Stimulated activated CD4-positive, alpha-beta T cell treated with anti-CD3 and anti-CD28 coated beads, Interleukin-1b, Interleukin-23, amount 100 ng/mL, for 1 hour (primary cell): ENCODE measurements at places on chromosomes 2 and 18.

DNA sequence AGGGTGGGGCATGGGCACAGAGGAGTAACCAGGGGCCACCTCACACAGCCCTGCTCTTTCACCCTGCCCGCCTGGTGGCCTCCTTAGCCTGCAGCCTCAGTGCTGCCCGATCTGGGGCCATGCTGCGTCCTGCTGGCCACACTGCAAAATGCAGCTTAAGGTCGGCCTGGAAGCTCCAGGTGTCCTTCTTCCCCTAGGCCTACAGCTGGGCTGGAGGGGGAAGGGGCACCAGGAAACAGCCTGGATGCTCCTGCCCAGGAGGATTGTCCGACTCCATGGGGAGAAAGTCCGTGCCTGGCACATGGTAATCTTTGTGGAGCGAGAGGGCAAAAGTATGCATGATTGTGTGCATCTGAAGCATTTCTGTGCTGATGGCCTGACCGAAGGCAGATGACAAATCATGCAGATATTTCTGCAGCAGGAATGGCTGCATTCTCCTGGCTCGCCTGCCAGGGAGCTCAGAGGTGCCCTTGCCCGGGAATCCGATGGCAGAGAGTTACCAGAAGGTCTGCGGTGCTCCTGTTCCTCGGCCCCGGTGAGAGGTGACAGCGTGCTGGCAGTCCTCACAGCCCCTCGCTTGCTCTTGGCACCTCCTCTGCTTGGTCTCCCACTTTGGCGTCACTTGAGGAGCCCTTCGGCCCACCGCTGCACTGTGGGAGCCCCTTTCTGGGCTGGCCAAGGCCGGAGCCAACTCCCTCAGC lies 12.8 kb upstream of the ALPP start:
- DNase-seq: no peak

GRCh38 chr18:50170004-50170403 lies 24.9 kb downstream of the MYO5B start:
- no peak for DNase-seq

GRCh38 chr18:78378403-78378802 lies 601.2 kb upstream of the SALL3 start:
- DNase-seq: no peak

- DNase-seq: no peak
Measured at GRCh38 chr18:49855711-49856415, 42.5 kb upstream of the ACAA2 start.

DNA sequence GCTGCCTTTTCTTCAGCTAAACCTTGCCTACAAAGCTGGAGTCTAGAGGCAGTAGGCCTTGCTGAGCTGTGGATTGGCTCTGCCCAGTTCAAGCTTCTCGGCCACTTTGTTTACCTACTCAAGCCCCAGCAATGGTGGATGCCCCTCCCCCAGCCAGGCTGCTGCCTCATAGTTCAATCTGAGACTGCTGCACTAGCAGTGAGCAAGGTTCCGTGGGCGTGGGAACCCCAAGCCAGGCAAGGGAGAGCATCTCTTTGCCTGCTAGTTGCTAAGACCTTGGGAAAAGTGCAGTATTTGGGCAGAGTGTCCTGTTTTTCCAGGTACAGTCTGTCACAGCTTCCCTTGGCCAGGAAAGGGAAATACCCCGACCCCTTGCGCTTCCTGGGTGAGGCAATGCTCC lies 68.9 kb downstream of the VAPA start:
- DNase-seq: no peak

GRCh38 chr2:36477746-36478145 lies 120.2 kb downstream of the FEZ2 start:
- DNase-seq: no peak

DNA sequence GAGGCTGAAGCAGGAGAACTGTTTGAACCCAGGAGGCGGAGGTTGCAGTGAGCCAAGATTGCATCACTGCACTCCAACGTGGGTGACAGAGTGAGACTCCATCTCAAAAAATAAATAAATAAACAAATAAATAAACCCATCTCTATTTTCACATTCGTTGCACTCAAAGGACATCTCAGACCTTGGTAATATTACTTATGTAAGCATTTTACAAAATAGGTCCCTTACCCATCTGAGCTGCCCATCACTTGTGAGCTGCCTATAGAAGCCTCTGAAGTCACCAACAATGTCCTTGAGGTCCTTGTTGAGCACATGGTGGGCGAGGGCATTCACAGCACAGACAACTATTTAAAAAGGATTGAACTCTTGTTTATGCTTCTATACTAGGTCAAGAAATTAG lies 15.4 kb downstream of the ENOSF1 start:
- no peak for DNase-seq

- no peak for DNase-seq
Measured at GRCh38 chr2:239728751-239729150, 296.4 kb downstream of the NDUFA10 start.

DNA sequence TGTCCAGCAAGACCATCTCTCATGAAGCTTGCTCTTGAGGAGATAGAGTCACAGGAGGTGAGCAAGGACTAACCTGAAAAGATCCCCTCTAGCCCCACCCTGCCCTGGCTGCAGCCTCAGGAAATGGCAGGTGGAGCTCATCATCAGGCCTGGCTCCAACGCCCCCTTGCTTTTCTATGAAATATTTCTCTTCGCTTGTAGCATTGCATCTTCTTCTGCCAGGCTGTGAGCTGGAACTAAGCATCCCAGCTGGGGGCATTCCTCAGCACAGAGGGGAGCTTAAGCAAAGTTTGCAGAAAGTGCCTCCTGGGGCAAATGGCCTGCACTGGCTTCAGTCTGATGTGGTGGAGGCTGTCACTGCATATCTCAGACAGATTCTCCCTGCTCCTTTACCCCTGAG lies 90.1 kb upstream of the LGALSL start:
- DNase-seq: no peak

DNA sequence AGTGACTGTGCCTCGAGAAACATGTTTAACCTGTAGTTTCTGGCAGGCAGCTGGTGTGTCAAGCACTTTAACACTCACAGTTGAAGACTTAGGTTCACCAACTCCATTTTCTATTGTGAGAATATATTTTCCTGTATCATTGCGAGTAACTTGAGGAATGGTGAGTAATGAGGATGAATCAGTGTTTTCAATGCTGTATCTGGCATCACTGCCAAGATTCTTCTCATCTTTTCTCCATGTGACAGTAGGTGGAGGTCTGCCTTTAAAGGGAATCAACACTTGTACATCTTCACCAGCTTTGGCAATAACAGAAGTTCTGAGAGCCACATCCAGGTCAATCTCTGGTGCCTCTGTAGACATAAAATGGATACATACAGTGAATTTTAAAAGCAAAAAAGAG lies 72.8 kb downstream of the PLEKHA3 start:
- DNase-seq: no peak

GRCh38 chr2:216536734-216537210 lies 38.1 kb downstream of the RPL37A start:
- DNase-seq: no peak

DNA sequence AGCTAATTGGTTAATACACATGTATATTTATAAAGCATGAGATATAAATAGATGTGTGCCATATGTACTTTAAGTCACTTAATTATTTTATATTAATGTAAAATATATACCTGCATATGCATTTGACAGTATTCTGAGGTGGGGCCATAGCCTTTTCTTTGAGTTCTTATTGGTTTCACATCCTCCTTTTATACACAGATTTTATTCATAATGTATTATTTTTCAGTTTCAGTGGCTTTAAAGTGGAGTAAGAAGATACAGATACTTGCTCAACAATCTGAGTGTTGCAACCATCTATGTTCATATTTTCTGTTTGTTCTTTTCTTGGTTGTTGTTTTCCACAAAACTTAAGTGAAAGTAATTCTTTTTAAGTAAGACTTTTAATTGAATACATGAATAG lies 436.5 kb downstream of the RND3 start:
- DNase-seq: no peak

DNA sequence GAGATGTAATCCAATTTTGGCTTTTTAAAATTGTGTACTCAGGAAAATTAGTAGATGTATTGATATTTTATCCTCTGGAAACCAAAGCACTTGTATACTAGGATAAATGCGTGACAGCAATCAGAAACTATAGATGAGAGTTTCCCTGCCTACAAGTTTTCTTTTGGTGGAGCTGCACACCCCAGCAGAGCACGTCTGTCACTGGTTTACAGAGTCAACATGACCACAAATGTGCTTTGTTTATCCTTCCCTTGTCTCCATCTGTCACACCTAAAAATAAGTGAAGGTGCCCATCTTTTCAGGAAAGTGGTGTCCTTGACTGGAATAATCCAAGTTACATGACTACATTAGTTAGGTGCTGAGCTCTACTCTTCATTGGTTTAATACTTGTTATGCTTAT lies 210.4 kb upstream of the DSEL start:
- no peak for DNase-seq

DNA sequence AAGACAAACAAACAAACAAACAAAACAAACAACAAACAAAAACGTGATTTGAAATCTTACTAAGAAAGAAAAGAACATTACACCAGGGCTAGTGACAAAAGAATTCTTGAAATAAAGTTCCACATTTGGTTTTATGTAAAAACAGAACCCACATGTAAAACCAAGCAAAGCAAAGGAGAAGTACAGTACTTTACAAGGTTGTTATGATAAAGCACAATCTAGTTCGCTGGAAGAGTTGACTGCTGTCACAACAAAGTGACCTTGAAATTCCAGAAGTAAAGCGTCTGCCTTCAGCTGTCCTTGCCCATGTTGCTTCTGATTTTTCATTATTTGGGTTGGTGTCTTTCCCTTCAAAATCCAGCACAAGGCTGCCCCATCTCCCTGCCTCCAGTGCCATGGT lies 94.8 kb upstream of the CYRIA start:
- DNase-seq: no peak

DNA sequence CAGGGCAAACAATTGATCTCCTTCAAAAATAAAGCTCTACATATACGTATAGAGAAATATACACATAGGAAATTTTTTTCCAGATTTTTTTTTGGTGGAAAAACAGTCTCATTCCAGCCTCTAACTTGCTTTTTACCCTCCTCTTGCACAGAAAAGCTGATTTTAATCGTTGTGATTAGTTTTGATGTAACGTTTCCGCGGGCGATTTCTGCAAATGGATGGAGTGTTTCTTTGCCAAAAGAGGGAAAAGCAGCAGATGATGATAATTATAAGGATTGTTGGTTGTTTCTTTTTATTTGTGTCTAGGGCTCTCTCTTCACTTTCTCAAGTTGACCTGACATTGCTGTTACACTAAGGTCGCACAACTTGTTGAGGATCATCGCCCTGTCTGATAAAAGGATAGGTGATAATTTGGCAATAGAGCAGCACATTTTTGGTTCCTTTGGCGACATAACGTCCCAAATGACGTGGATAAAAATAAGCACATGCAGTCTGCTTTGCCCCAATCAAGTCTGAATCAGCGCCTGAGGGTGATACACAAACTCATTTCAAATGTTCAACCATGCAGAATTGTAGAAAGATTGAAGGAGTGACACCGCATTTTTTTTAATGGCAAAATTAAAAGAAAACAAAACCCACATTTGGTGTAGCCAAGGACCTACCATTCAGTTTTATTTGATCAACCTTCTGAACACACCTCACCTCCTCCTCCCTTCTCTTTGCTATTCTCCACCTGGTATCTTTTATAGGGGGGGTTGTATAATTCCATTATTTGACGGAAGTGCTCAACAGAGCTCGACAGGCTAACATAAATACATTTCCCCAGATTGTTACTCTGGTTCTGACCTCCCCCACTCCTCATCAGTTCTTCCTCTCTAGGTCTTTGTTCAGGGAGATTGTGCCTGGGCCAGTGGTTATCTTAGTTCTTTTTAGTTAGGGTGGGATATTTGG lies 109.6 kb upstream of the KCTD1 start:
- DNase-seq: no peak

DNA sequence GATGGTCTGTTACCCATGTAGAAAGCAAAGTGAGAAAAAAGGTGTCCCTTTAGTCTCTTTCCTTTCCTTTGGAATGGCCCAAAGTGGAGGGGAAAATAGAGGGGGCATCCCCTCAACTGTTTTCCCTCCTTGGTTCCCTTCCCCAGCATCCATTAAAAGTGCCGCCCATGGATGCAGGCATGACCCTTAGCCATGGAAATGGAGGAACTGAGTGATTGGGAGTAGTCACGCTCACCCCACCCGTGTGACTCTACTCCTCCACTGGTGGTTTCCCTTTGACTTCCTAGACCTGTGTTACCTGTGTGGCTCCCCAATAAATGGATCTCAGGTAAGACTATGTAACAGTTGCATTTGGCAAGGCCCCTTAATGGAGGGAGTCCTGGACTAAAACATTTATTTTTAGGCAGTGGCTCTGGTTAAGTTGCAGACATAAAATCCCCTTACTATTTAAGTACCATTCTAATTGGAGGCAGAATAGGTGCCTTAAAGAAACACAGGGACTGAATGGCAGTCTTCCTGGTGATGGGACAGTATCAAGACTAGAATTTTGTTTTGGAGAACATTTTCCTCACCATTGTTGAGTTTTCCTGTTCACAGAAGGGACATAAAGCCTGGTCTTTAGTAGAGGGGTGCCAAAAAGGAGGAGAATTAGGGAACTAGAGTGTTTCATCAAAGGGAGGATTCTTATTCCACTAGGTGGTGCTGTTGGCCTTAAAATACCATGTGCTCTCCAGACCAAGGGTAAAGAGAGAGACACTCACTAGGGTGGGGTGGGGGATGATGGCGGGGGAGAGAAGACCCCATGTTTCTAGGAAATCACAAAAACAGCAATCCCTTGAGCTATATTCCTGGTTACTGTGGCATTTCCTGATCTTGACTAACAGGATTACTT lies 25.7 kb upstream of the PLA2R1 start:
- DNase-seq: no peak

GRCh38 chr2:239316562-239317465 lies 84.0 kb downstream of the HDAC4 start:
- no peak for DNase-seq

DNA sequence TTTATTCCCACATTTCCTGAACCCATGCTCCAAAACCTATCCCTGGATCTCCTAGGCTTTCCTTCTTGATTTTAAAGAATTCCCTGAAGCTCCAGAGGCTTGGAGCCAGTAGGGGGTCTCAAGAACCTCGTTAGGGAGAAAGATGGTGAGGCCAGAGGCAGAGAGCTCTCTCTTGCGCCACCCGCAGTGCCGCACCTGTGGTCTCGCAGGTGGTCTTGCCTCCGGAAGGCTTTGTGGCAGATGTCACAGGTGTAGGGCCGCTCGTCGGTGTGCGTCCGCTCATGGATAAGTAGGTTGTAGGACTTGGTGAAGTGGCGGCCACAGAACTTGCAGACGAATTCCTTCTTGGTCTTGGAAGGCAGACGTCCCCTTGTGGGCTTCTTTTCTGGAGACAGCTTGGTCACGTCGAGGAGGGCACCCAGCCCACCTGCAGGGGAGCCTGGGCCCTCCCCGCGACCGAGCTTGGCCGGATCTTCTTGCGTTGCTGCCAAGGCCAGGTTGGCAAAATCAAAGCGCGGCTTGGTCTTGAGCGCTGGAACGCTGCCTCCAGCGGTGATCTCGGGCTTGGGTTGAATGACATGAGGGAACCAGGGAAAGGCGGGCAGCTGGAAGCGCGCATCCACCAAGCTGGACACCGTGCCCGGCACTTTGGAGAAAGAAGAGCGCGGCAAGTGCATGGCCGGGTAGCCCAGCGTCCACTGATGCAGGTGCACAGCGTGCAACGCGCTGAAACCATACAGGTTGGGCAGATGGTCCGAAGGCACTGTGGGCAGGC lies 5.3 kb downstream of the OSR1 start:
- DNase-seq: no peak
